ENCODE measurements at places on chromosomes 16 and 17. TPM values are rescaled to one million over a fixed set of nuclear protein-coding genes. Genes with fewer than 3 reads are reported as not detected.

Gene ANKRD13B
- total RNA-seq = 8.6 TPM

Gene PRCD
- total RNA-seq = 2.2 TPM

Gene HSD17B2
- 9.5 TPM for total RNA-seq

Gene KRTAP4-9
- total RNA-seq = not detected

Gene ZFP1
- 24.2 TPM for total RNA-seq

Gene TMED6
- 0.64 TPM for total RNA-seq

Gene MGAT5B
- 0.32 TPM for total RNA-seq

Gene KCNJ2
- total RNA-seq = 0.64 TPM

Gene RNF222
- total RNA-seq = not detected

Gene PRSS53
- 1.9 TPM for total RNA-seq

Gene DDX5
- total RNA-seq = 361 TPM

Gene TLCD2
- total RNA-seq = 3.9 TPM

DNA sequence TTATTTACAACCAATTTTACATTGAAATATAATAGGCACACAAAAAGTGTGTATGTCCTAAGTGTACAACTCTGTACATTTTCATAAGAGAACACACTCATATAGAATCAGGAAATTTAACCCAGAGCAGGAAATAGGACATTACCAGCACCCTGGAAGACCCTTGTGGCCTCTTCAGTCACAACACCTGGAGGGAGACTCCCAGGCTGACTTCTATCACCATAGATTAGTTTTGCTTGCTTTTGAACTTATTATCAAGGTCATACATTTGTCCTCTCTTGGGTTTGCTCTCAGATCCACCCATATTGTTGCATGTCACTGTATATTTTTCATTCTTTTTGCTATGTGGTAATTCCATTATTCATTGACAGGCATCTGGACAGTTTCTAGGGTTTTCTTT is 5.8 kb downstream of the RIPOR1 start:
- no peak for DNase-seq

DNA sequence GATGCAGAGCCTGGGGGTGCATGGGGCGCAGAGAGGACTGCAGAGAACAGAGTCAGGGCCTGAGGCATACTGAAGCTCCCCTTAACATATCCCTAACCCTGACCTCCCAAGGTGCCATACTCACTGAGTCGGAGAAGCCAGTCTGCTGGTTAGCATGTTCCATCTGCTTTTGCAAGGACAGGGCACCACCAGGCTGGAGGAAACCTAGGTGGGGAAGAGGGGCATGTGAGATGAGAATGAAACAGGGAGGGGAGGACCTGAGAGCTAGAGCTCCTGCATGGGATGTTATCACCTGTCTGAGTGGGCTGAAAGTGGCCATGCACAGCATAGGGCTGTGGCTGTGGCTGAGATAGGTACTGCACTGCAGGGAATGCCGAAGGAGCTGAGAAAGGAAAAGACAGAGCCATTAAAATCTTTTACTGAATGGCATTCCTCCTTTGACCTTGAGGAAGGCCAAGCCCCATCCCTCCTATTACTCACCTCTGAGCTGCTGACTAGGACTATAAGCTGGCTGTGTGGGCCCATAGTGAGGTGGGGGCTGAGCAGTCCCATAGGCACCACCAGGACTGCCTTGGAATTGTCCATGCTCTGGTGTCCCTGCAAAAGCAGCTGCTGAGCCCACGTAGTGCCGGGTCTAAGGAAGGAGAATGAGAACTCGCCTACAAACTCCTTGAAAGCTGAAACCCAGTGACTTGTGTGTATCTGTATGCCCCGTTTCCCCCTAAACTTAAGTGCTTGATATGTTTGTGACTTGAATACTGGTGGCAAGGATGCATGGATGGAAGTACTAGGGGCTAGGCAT is 1.9 kb downstream of the GPS2 start:
- no peak for DNase-seq

- DNase-seq = no peak
Observed at GRCh38 chr17:62911114-62911513, 54.9 kb upstream of the TANC2 start.

DNA sequence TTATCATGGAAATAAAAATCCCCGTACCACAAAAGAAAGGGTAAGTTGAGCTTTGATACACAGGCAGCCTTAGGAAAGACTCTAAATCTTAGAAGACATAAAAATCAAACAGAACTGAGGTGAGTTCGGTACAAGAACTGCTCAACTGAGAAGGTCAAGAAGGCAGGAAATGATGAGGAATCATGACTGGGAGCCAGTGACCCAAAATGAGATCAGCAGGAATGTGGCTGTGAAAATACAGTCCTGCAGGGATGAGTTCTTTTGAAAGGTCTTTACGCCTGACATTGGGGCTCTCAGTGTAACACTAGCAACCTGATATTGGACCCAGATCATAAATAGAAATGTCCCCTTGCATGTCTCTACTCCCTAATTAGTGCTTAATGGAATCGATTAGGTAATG is 56.3 kb upstream of the CDH11 start:
- peak; percentile 31 for DNase-seq

DNA sequence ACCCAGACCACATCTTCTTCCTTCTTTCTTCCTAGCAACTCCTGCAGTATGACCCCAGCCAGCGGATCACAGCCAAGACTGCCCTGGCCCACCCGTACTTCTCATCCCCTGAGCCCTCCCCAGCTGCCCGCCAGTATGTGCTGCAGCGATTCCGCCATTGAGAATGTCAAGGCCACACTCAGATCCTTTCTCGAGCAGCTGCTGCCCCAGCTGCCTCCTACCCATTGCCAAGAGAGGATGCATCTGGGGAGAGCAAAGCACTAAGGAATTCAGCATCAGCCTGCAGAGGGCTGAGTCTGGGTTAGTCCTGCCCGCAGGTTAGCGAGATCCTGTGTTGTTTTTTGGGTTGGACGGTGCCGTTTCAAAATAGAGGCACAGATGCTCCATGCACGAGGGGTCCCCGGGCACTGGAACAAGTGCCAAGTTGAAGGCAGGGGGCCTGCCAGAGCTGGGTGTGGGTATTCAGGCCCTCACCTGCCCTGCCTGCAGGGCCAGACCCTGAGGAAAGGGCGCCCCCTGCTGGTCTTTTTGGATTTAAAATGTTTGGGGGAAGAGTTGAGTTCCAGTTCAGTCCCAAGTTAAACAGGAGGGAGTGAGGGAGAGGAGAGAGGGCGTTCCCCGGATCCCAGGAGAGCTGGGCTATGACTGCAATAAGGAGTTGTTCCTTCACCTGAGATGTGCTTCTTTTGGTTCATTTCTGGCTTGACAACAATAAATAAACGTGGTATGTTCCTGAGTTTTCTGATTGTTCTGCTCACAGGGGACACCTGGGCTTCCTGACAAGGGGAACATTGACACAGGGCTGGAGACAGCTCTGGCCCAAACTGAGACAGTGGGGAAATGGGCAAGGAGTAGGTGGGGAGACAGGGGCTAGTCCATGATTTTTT is 4.9 kb downstream of the CDK3 start:
- peak; percentile 72 for DNase-seq

DNA sequence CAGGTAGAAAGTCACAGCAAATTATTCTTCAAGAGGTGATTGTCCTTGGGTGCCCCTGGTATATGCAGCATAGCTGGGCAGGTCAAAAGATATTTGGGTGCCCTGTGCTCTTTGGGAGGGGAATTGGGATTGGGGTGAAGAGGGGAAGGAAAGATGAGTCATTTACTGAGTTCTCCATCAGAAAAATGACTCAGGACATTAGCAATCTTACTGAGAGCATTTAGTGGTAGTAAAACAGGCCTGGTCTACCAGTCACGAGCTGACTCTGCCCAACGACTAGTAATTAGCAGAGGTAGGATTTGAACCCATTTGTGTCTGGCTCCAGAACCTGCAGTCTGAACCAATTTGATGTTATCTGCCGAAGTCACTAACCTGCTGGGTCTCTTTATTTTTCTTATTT is 6.0 kb upstream of the GRIN2A start:
- no peak for DNase-seq

- DNase-seq = peak; percentile 28
Observed at GRCh38 chr17:76353004-76353598, 615 bp downstream of the PRPSAP1 start.

- DNase-seq = peak; percentile 34
Observed at GRCh38 chr17:21001813-21002221, 41.0 kb downstream of the USP22 start.

DNA sequence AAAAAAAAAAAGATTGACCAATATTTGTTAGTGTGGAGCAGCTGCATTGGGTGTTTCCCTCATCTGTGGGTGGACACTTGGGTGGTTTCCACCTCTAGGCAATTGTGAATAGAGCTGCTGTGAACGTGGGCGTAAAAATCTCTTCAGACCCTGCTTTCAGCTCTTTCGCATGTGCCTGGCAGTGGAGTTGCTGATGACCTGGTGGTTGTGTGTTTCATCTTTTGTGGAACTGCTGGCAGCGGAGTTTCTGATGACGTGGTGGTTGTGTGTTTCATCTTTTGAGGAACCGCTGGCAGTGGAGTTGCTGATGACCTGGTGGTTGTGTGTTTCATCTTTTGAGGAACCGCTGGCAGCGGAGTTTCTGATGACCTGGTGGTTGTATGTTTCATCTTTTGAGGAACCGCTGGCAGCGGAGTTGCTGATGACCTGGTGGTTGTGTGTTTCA is 21.4 kb downstream of the ZC3H18 start:
- no peak for DNase-seq

- DNase-seq = no peak
Observed at GRCh38 chr16:57531253-57531575, 5.2 kb downstream of the CCDC102A start.

GRCh38 chr17:71550675-71551074 is 570.1 kb upstream of the SOX9 start:
- DNase-seq = no peak

DNA sequence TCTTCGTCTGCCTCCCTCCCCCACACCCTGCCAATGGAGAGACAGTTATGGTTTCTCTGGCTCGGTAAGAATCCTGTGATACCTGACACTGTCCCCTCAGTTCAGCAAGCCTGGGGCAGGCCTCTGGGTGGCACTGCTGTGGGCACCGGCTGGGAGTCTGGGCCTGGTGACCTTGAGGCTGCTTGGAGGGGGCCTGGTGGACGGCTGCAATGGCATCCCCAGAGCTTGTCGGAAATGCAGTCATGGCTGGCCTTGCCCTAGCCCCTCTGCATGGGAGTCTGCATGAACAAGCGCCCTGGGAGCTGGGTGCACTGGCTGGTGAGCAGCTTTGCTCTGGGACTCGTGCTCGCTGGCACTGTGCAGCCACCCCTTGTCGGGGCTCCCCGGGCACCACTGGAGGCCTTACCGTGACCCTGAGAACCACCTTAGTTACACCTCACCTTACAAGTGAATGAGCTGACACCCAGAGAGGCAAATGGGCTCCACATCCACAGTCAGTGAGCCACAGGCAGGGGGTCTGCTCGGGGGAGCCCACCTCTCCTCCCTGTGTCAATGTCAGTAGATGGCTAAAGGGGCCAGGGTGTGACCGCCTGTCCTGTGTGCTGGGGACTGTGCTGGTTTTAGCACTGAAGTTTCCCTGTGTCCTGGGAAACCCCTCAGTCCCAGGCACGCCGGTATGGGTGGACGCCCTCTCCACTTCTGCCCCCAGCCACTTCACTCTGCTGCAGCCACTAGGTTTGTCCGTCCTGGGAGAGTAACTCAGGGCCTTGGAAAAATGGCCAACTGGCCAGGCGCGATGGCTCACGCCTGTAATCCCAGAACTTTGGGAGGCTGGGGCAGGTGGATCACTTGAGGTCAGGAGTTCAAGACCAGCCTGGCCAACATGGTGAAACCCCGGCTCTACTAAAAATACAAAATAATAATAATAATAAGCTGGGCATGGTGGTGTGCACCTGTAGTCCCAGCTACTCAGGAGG is 1.4 kb downstream of the LGALS3BP start:
- DNase-seq = no peak

- DNase-seq = no peak
Observed at GRCh38 chr17:50311112-50311460, 34.8 kb upstream of the XYLT2 start.

Data from fibroblast of villous mesenchyme (primary cell).